ENCODE measurements at places on chromosomes 6 and 20. TPM values are rescaled to one million over a fixed set of nuclear protein-coding genes. Genes with fewer than 3 reads are reported as not detected.

Gene KPNA5
- total RNA-seq, result 9.9 TPM

Gene KIAA1755
- total RNA-seq, result not detected

Gene SLC35D3
- total RNA-seq, result 0.13 TPM

DNA sequence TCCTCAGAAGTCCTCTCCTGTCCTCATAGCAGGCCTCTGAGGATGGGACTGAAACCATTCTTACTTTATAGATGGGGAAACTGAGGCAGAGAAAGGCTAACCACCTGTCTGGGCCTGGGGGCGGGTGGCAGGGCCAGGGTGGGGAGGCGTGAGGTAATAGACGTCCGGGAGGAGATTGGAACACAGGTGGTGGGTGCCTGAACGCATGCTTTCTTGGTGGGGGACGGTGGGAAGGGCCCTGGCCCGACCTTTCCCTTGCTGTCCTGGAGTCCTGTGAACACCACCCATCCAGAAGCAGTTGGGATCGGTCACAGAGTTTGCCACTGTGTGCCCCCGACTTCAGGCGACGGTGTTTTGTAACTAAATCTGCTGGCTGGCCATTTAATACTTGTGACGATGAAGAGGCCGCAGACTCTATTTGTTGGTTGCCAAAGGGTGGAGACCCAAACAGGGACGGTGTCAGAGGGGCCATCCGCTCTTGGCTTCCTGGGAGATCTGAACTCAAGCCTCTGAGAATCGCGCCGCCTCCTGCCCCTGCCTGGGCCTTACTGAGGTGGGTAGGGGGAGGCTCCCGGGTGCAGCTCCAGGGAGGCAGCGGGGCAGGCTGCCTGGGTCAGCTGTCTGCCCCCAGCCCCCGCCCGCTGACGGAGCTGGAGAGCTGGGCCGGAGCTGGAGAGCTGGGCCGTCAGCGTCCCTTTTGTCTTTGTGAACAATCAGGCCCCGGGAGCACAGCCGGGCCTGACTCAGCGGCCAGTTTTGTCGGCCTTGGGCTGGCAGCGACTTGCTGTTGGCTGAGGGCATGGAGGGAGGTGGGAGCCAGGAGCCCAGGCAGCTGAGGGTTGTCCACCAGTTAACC lies 4.1 kb downstream of the RBM38 start:
- peaks cover 78% of the 10 kb centered on the region for H3K36me3 ChIP-seq
- no peak overlapping the region for H3K4me3 ChIP-seq
- no peak for DNase-seq
- no peaks in the 10 kb centered on the region for H3K27me3 ChIP-seq
- peaks cover 78% of the 10 kb centered on the region for H3K4me1 ChIP-seq
- H3K27ac ChIP-seq, result no peak overlapping the region

GRCh38 chr6:72636215-72636614 lies 14.4 kb downstream of the KCNQ5 start:
- no peak overlapping the region for H3K4me3 ChIP-seq
- H3K36me3 ChIP-seq, result no peaks in the 10 kb centered on the region
- H3K27me3 ChIP-seq, result no peaks in the 10 kb centered on the region
- no peak overlapping the region for H3K27ac ChIP-seq
- no peaks in the 10 kb centered on the region for H3K4me1 ChIP-seq
- DNase-seq, result no peak

GRCh38 chr6:124995645-124996325 lies 33.5 kb downstream of the RNF217 start:
- no peak overlapping the region for H3K27ac ChIP-seq
- no peaks in the 10 kb centered on the region for H3K4me1 ChIP-seq
- DNase-seq, result no peak
- no peaks in the 10 kb centered on the region for H3K27me3 ChIP-seq

DNA sequence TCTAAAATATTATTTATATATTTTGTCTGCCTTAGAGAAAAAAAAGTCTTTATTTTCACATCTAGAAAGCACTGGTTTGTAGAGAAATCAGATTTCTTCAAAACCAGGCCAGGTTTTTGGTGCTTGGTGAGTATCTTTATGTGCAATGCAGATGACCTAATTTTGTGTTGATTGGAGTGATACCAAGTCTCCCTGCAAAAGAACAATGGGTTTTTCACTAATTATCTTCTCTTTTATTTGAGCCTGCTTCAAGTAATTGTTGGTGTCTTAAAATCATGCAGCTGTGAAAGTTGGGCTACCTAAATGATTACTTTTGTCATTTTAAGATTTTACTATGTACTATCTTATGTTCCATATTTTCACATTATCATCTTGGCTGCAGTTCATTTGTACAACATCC lies 874.7 kb downstream of the TFAP2A start:
- no peaks in the 10 kb centered on the region for H3K36me3 ChIP-seq
- H3K4me3 ChIP-seq, result no peak overlapping the region
- H3K27me3 ChIP-seq, result no peaks in the 10 kb centered on the region
- no peaks in the 10 kb centered on the region for H3K4me1 ChIP-seq
- DNase-seq, result no peak

DNA sequence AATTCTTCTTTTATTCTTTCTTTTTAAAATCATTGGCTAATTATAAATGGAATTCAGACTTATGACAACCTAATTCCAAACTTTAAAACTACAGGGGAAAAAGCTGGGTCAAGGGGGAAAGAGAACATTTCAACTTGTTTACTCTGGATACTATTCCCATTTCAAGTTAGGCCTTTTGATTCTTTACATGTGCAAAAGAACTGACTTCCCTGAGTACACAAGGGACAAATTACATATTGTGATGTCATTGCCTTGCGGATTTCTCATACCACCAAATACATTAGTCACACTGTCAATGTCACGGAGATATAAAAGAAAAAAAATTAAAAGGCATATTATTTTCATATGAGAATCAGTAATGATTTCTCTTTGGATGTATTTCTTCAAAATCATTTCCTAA lies 96.5 kb upstream of the TBX18 start:
- no peak overlapping the region for H3K4me3 ChIP-seq
- no peak for DNase-seq
- no peaks in the 10 kb centered on the region for H3K4me1 ChIP-seq
- H3K27me3 ChIP-seq, result no peaks in the 10 kb centered on the region
- H3K27ac ChIP-seq, result no peak overlapping the region
- H3K36me3 ChIP-seq, result no peaks in the 10 kb centered on the region

GRCh38 chr6:139531148-139532115 lies 157.0 kb upstream of the CITED2 start:
- H3K4me3 ChIP-seq, result peak overlapping the region; percentile 70
- DNase-seq, result peak; percentile 78
- H3K27me3 ChIP-seq, result no peaks in the 10 kb centered on the region
- peaks cover 6% of the 10 kb centered on the region for H3K36me3 ChIP-seq
- peak overlapping the region; percentile 99 for H3K27ac ChIP-seq
- H3K4me1 ChIP-seq, result peaks cover 65% of the 10 kb centered on the region

DNA sequence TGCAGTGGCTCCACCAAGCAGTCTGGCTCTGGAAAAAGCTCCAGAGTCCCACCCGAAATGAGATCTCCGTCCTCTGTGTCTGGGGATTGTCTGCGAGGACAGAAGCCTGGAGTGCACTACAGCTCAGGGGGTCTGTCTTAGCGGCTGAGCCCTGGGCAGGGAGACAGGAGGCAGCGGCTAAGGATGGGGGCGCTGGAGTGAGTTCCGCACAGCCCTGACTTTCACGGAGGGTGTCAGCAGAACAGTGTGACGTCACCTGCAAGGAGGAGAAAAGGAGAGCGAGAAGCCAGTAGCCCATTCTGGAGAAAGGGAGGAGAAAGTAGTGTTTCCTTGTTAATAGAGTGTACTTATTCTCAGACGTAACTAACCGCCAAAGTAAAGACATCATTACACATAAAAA lies 97.6 kb downstream of the FAM50B start:
- H3K4me3 ChIP-seq, result no peak overlapping the region
- H3K36me3 ChIP-seq, result no peaks in the 10 kb centered on the region
- no peaks in the 10 kb centered on the region for H3K4me1 ChIP-seq
- DNase-seq, result no peak
- no peak overlapping the region for H3K27ac ChIP-seq

GRCh38 chr20:843912-844311 lies 10.4 kb downstream of the FAM110A start:
- no peaks in the 10 kb centered on the region for H3K27me3 ChIP-seq
- no peak overlapping the region for H3K4me3 ChIP-seq
- no peak for DNase-seq
- peak overlapping the region; percentile 69 for H3K27ac ChIP-seq
- peaks cover 56% of the 10 kb centered on the region for H3K4me1 ChIP-seq
- peaks cover 35% of the 10 kb centered on the region for H3K36me3 ChIP-seq

DNA sequence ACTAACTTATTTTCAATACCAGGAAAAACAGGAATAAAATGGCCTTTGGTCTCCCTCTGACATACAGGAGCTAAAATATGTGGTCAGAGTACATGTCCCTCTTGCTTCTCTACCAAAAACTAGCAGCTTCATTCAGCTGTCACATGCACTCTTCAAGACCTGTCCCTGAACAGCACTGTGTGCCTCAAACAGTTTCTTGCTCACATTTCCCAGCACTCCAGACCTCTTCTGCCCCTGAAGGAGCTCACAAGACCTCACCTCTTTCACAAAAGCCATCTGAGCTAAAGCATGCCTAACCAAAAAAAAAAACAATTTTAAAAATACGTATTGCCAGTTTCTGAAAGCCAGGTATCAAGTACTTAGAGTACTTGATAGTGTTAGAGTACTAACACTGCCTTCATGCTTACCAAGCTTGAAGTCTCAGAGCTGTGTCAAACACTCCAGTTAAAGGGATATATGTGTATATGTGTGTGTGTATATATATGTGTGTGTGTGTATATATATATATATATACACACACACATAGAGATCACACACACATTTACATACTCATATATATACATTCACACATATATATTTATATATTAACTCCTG lies 148.3 kb upstream of the POU3F2 start:
- no peaks in the 10 kb centered on the region for H3K4me1 ChIP-seq
- H3K4me3 ChIP-seq, result no peak overlapping the region
- DNase-seq, result no peak
- H3K36me3 ChIP-seq, result no peaks in the 10 kb centered on the region
- no peak overlapping the region for H3K27ac ChIP-seq
- H3K27me3 ChIP-seq, result no peaks in the 10 kb centered on the region

DNA sequence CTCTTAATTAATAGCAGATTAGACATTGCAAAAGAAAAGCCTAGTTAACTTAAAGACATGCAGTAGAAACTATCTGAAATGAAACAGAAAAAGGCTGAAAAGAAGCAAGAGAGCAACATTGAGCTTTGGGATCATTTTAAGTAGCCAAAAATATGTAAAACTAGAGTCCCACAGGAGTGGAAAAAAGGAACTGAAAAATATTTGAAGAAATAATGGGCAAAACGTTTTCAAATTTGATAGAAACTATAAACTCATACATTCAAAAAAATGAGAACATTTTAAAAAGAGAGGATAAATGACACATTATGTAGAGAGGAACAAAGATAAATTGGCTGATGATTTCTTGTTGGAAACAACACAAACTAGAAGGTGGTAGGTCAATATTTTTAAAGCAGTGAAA lies 166.1 kb upstream of the AKAP12 start:
- no peaks in the 10 kb centered on the region for H3K27me3 ChIP-seq
- H3K27ac ChIP-seq, result no peak overlapping the region
- no peaks in the 10 kb centered on the region for H3K4me1 ChIP-seq
- DNase-seq, result no peak
- peaks cover 33% of the 10 kb centered on the region for H3K36me3 ChIP-seq

GRCh38 chr6:16689788-16690607 lies 71.3 kb downstream of the ATXN1 start:
- peak overlapping the region; percentile 70 for H3K27ac ChIP-seq
- no peaks in the 10 kb centered on the region for H3K27me3 ChIP-seq
- DNase-seq, result no peak
- H3K36me3 ChIP-seq, result peaks cover 43% of the 10 kb centered on the region
- peaks cover 85% of the 10 kb centered on the region for H3K4me1 ChIP-seq
- peak overlapping the region; percentile 2 for H3K4me3 ChIP-seq

- no peaks in the 10 kb centered on the region for H3K36me3 ChIP-seq
- DNase-seq, result no peak
- H3K4me3 ChIP-seq, result no peak overlapping the region
- H3K27ac ChIP-seq, result no peak overlapping the region
- H3K27me3 ChIP-seq, result no peaks in the 10 kb centered on the region
Measured at GRCh38 chr20:52783769-52784168, 188.4 kb upstream of the TSHZ2 start.

GRCh38 chr20:41214202-41214601 lies 76.9 kb downstream of the PLCG1 start:
- no peak overlapping the region for H3K4me3 ChIP-seq
- H3K27me3 ChIP-seq, result no peaks in the 10 kb centered on the region
- no peak overlapping the region for H3K27ac ChIP-seq
- H3K36me3 ChIP-seq, result no peaks in the 10 kb centered on the region

- no peak for DNase-seq
- H3K27ac ChIP-seq, result no peak overlapping the region
- H3K4me3 ChIP-seq, result no peak overlapping the region
- peaks cover 21% of the 10 kb centered on the region for H3K4me1 ChIP-seq
- H3K27me3 ChIP-seq, result no peaks in the 10 kb centered on the region
Measured at GRCh38 chr6:45185403-45186251, 142.5 kb upstream of the RUNX2 start.

DNA sequence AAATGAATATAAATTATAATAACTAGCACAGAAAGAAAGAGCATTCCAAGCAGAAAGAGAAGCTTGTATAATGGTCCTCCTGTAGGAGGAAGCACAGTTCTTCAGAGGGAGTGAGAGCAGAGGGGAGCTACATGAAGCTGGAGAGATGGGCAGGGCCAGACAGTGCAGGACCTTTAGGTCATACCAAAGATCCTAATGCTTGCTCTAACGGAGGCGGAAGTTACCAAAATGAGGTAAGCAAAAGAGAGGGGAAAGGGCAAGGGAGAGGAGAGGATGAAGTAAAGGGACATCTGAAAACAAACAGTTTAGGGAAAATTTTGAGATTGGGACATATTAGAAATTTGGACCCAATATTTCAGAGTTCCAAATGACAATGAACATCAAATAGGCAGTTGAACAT lies 50.2 kb downstream of the HBS1L start:
- H3K27ac ChIP-seq, result no peak overlapping the region
- peaks cover 19% of the 10 kb centered on the region for H3K36me3 ChIP-seq
- H3K4me3 ChIP-seq, result no peak overlapping the region
- no peaks in the 10 kb centered on the region for H3K27me3 ChIP-seq
- peaks cover 29% of the 10 kb centered on the region for H3K4me1 ChIP-seq
- DNase-seq, result no peak

DNA sequence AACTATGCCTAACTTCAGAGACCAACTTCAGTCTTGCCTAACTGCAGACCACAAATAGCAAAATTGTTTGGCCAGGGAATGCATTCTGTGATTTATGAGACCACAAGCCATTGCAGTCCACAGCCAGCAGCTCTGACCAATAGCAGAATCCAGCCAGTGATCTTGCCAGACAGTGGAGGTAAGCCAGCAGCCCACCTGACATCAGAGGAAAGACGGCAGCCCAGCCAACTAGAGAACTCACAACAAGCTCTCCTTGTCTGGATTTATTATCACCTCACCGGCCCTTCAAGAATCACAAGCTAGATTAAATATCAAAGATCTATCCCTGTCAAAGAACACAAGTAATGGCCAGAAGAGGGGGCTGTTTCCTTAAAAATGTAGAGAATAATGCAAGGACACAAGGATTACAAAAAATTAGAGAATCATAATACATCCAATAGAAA lies 66.5 kb upstream of the SLC35F1 start:
- H3K27me3 ChIP-seq, result no peaks in the 10 kb centered on the region
- H3K4me3 ChIP-seq, result no peak overlapping the region
- no peaks in the 10 kb centered on the region for H3K4me1 ChIP-seq

Measured in activated CD4-positive, alpha-beta memory T cell treated with anti-CD3 and anti-CD28 coated beads, Interleukin-2, amount 10 ng/mL, durations not matched to agents 7 days and 5 days (primary cell).